Smooth muscle cell of the brain vasculature (primary cell): ENCODE measurements at places on chromosomes 5 and 9.

- no peak for DNase-seq
Measured at GRCh38 chr5:8851101-8851500, 694.8 kb downstream of the SEMA5A start.

- no peak for DNase-seq
Measured at GRCh38 chr9:73805111-73805510, 653.4 kb downstream of the ANXA1 start.

- DNase-seq: no peak
Measured at GRCh38 chr9:133680250-133680975, 44.2 kb downstream of the DBH start.

DNA sequence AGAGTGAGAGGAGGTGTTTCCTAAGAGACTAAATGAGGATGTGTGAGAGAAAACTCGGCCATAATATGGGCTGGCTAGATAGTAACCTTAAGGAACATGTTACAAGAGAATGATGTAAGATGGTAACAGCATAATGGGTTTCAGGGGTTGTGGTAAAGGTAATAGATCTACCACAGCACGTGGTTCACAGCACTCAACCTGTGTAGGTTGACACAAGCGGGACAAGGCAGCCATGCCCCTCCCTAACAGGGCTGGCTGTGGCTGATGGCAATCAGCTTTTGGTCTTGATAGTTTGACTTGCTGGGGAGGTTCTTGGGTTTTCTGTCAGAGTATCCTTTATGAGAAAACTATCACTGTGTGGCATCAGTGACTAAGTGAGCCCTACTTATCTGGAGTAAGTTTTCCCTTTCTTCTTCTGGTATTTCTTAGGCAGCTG, 138.6 kb downstream of the TRIO start:
- no peak for DNase-seq

DNA sequence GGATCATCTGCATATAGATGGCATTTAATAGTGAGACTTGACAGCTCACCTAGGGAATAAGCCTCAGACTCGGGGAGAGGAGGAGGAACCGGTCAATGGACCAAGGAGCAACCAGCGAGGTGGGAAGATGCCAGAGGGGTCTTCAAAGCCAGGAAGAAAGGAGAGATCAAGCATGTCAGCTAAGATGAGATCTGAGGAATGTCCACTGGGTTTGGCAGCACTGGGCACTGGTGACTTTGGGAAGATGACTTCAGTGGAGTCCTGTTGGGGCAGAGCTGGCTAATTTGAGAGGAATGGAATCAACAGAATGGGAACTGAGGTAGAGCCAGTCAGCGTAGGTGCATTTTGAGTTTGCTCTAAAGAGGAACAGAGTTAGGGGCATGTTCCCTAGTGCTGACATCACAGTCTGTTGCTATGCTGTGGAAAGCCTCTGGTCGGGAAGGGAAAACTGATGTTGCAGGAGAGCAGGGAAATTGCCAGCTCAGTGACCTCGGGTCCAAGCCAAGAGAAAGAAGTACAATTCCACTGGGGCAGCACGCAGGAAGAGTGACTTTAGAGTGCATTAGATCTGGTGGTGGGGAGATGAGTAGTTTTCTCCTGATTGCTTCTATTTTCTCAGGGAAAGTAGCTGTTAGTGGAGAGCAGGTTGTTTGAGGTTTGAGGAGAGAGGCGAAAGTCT, 56.9 kb downstream of the ZNF618 start:
- no peak for DNase-seq

GRCh38 chr5:17069995-17070511, 134.0 kb upstream of the MYO10 start:
- no peak for DNase-seq

DNA sequence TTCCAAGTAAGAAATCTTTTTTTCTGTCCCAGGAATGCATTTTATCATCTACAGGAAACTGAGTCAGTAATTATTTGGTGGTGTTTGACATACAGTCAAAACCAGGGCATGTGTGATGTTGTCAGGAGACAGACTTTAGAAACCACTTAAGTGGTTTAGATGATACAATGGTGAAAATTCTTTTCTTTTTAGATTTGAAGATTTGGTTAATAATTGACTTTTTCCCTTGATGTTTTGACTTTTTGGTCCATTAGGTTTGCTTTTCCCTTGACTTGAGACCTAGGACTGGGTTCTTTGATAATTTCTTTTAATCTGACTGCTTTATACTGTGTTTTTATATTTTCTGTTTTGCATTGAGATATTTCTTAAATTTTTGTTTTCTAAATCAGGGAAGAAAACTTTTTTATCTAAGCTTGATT, 85.2 kb downstream of the RASGRF2 start:
- no peak for DNase-seq

DNA sequence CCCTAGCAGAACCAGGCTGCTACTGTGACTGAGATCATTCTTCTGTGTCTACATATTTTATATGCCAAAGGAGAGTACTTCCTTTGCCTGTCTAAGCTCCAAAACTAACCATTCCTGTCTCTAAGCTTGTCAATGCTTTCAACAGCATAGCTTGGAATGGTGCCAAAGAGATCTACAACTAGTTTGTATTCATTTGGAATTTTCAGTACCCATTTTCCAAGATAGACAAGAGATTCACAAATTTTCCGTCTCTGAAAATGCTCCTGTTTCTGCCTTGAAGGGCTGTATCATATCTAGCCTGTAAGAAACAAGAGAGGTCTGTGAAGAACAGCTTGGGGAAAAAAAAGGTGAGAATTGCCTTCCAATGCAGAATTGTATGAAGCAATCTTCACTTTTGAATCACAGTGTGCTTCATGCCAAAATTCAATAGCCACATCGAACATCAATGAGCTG, 334.4 kb upstream of the ACTBL2 start:
- no peak for DNase-seq

DNA sequence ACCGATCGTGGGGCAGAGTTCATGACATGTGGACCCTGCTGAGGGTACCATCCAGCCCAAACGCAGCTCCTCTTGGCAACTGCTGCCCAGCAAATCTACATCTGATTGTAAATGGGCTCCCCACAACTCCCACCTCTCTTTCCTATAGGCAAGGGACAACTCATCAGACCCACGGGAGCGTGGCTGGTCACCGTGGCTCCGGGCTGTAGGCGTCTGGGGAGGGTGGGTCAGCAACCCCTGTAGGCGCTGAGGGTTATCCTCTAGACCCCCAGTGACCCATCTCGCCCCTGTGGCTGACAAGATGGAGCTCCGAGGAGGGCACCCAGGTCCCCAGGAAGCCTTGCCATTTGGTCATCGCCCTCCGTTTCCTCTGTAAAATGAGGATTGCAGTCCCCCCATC, 122.4 kb downstream of the ZNF354C start:
- DNase-seq: no peak

- DNase-seq: no peak
Measured at GRCh38 chr5:94810877-94811276, 192.4 kb downstream of the SLF1 start.

- no peak for DNase-seq
Measured at GRCh38 chr5:108028883-108029282, 353.0 kb downstream of the FBXL17 start.

DNA sequence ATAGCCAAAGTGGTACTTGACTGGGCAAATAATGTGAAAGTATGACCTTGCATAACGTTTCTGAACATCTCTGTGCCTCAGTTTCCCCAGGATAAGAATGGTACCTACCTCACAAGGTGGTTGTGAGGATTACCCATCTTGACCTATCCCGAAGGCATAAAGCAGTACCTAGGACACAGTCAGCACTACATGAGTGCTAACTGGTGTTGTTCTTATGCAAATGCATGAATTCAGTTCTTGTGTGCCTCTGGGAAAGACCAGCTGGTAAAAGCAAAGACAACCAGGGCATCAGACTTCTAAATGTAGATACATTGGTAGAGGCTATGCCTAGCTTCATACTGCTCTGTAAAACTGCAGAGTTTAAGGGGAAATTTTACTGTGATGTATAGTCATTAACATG, 21.8 kb upstream of the TMEM252 start:
- DNase-seq: no peak

GRCh38 chr5:157502143-157502647, 42.2 kb downstream of the NIPAL4 start:
- DNase-seq: no peak

- no peak for DNase-seq
Measured at GRCh38 chr9:129289131-129289731, 111.2 kb upstream of the IER5L start.

- DNase-seq: no peak
Measured at GRCh38 chr9:38414040-38414723, 10.1 kb downstream of the IGFBPL1 start.

GRCh38 chr5:148909766-148910165, 83.4 kb downstream of the ADRB2 start:
- DNase-seq: no peak

GRCh38 chr5:460273-460625, 17.3 kb downstream of the EXOC3 start:
- DNase-seq: no peak

- no peak for DNase-seq
Measured at GRCh38 chr5:137359941-137360340, 139.2 kb downstream of the SPOCK1 start.

GRCh38 chr5:149238540-149238939, 33.1 kb upstream of the AFAP1L1 start:
- DNase-seq: no peak

GRCh38 chr5:548256-548655, 24.0 kb upstream of the SLC9A3 start:
- DNase-seq: no peak

GRCh38 chr9:114662081-114662989, 4.7 kb upstream of the TEX53 start:
- no peak for DNase-seq
